ENCODE measurements at places on chromosomes 4 and X.

GRCh38 chr4:112284166-112284565 lies 1.5 kb downstream of the TIFA start:
- H3K36me3 ChIP-seq: peaks cover 23% of the 10 kb centered on the region
- DNase-seq: peak; percentile 15
- no peaks in the 10 kb centered on the region for H3K27me3 ChIP-seq
- peak overlapping the region; percentile 90 for H3K27ac ChIP-seq

- H3K4me1 ChIP-seq: no peaks in the 10 kb centered on the region
- no peaks in the 10 kb centered on the region for H3K36me3 ChIP-seq
Observed at GRCh38 chr4:8849266-8850073, 22.2 kb downstream of the HMX1 start.

GRCh38 chr4:79882806-79883205 lies 190.2 kb downstream of the ANTXR2 start:
- peaks cover 6% of the 10 kb centered on the region for H3K27me3 ChIP-seq
- no peak overlapping the region for H3K4me3 ChIP-seq
- H3K27ac ChIP-seq: no peak overlapping the region
- no peaks in the 10 kb centered on the region for H3K36me3 ChIP-seq

GRCh38 chr4:186628058-186628711 lies 72.8 kb upstream of the MTNR1A start:
- no peaks in the 10 kb centered on the region for H3K27me3 ChIP-seq
- H3K36me3 ChIP-seq: no peaks in the 10 kb centered on the region
- no peak overlapping the region for H3K27ac ChIP-seq
- peaks cover 5% of the 10 kb centered on the region for H3K4me1 ChIP-seq

GRCh38 chr4:8727546-8728510 lies 135.3 kb downstream of the CPZ start:
- peaks cover 29% of the 10 kb centered on the region for H3K27me3 ChIP-seq
- no peaks in the 10 kb centered on the region for H3K4me1 ChIP-seq
- no peak for DNase-seq
- no peak overlapping the region for H3K27ac ChIP-seq

DNA sequence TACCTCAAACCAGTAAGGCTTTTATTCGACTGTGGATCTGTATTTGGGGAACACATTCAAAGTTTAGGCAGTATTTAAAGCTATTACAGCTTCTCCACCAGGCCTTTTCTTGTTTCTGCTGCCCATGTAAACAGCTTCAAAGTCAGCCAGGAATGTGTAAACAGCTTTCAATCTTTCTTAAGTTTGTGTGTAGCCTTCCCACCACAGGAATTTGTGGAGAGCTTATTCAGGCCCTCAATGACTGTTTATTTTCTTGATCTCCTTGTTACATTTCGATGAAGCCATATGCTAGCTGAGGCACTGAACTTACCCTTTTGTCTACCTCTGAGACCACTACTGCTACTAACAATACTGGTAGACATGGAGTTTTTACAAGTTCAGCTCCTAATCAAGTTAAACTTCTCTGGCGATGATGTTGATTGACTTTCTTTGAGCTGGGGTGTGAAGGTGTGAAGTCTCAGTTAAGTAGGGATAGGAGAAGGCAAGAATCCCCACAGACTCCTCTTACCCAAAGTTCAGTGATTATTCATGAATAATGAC lies 72.6 kb downstream of the NWD2 start:
- H3K4me1 ChIP-seq: no peaks in the 10 kb centered on the region
- no peak for DNase-seq
- H3K36me3 ChIP-seq: no peaks in the 10 kb centered on the region
- H3K4me3 ChIP-seq: no peak overlapping the region
- H3K27ac ChIP-seq: no peak overlapping the region

DNA sequence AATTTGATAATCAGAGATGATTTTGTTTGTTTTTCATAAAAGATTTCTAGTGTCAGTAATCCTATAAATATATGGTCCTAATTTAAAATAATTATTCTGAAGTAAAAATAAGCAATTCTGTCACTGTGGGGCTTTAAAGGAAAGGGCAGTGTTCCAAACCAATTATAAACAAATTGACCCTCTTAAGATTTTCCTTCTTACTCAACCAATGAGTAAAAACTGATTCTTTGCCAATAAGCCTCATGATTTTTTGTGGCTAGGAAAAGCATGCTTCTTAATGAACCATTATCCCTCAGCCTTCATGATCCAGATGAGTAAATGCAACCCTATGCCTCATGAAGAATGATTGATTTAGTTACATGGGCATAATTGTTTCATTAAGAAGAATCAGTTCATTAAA lies 1010.4 kb downstream of the ADGRL3 start:
- H3K27ac ChIP-seq: no peak overlapping the region
- no peaks in the 10 kb centered on the region for H3K36me3 ChIP-seq
- H3K4me1 ChIP-seq: no peaks in the 10 kb centered on the region
- no peak overlapping the region for H3K4me3 ChIP-seq
- H3K27me3 ChIP-seq: no peaks in the 10 kb centered on the region

GRCh38 chr4:74486905-74487304 lies 42.0 kb downstream of the AREG start:
- no peak overlapping the region for H3K27ac ChIP-seq
- H3K4me1 ChIP-seq: no peaks in the 10 kb centered on the region
- peaks cover 21% of the 10 kb centered on the region for H3K27me3 ChIP-seq

DNA sequence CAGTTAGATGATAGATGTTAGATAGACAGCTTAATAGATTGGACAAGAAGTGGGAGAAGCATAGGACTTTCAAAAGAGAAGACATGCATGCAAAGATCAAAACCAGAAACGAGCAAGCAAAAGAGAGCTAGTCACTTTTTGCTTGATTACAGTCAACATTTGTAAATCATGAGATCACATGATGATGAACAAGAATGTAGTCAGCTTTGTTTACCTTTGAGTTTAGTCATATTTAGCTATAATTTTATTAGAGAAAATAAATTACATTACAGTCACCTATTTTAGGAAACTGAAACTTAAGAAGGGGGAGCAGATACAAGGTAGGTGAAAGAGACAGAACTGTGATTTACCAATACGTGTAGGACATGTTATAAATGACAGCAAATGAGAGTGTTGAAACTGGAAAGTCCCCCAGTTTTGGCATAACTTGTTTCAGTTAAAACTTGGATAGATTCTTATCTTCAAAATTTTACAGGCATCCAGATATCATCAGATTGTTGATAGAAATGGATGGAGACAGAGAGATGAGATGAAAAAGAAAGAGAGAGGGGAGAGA lies 1083.1 kb upstream of the PCDH10 start:
- H3K27ac ChIP-seq: no peak overlapping the region
- H3K4me1 ChIP-seq: no peaks in the 10 kb centered on the region
- no peaks in the 10 kb centered on the region for H3K27me3 ChIP-seq
- H3K4me3 ChIP-seq: no peak overlapping the region
- no peaks in the 10 kb centered on the region for H3K36me3 ChIP-seq
- DNase-seq: no peak

- H3K4me3 ChIP-seq: no peak overlapping the region
- peaks cover 6% of the 10 kb centered on the region for H3K36me3 ChIP-seq
- H3K27me3 ChIP-seq: no peaks in the 10 kb centered on the region
- no peaks in the 10 kb centered on the region for H3K4me1 ChIP-seq
- H3K27ac ChIP-seq: no peak overlapping the region
Observed at GRCh38 chr4:161496-162284, 37.4 kb downstream of the ZNF718 start.

DNA sequence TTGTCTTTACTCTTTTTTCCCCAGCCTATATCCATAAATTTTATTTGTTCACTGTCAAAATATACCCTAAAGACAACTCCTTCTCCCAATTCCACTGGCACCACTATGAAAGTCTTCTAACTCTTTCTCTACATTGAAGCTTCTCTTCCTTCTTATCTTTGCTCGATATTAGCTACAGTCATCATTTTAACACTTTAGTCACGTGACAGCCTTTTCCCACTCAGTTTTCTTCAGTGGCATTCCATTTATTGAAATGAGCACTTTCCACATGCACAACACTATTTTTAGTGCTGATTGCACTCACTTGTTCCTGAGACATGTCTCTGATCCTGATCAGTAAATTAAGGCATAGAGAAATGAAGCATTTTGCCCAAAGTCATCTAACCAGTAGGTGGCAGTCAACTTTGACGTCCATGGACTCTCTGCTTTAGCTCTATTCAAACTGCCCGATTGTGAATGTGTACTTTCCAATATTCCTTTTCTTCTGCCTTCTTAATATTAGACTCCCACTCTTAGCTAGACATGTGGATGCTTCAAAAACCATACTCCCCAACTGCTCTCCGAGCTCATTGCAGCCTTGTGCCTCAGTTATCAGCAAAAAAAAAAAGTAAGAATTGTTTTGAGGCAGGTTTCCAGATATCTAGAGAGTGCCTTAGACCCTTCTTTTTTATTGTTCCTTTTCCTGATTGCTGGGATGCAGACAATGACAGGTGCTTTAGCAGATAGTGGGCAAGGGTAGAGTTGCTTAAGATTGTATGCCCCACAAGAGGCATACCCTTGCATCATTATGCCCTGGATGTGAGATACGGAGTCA lies 394.4 kb upstream of the ADGRL3 start:
- H3K4me1 ChIP-seq: no peaks in the 10 kb centered on the region
- no peak overlapping the region for H3K27ac ChIP-seq
- no peaks in the 10 kb centered on the region for H3K27me3 ChIP-seq
- no peak overlapping the region for H3K4me3 ChIP-seq
- no peak for DNase-seq

- no peaks in the 10 kb centered on the region for H3K36me3 ChIP-seq
- no peaks in the 10 kb centered on the region for H3K27me3 ChIP-seq
- no peak overlapping the region for H3K27ac ChIP-seq
- peaks cover 4% of the 10 kb centered on the region for H3K4me1 ChIP-seq
- no peak for DNase-seq
Observed at GRCh38 chrX:107135965-107136307, 17.3 kb upstream of the RBM41 start.

DNA sequence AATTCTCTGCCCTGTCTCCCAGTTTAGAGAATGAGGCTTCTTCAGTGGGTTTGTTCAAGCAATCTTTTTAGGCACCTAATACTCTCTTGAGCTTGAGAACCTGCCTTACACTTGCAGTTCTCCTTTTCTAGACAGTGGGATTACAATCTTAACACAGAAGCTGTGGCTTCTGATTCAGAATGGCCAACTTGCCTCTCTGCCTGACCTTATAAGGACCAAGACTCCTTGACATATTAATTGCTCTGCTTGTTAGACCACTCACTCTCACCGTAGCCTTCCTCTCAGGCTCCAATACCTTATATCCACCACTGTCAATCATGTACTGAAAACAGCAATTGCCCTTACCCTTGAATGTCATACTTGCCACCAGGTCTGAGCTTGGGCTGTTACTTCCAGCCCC lies 338.7 kb upstream of the MAOA start:
- no peak overlapping the region for H3K4me3 ChIP-seq
- H3K4me1 ChIP-seq: no peaks in the 10 kb centered on the region
- no peaks in the 10 kb centered on the region for H3K27me3 ChIP-seq
- no peaks in the 10 kb centered on the region for H3K36me3 ChIP-seq
- no peak for DNase-seq

DNA sequence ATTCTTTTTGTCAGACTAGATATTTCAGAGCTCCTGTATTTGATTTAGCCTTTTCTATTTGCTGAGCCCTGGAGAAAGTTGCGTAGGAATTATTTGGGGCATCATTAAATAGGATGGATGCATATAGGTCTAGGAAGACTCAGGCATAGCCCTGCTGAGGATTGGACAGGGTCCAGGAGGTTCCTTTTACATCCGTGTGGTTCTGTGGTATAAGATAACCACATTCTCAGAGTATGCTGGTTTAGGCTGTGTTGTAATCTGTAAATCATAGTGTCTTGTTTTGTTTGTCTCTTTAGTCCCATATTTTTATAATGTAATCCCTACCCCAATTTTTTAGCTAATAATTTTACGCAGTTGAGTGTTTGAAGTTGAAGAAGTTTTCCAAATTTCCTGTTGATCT lies 513.7 kb downstream of the RPA4 start:
- H3K36me3 ChIP-seq: no peaks in the 10 kb centered on the region
- peaks cover 14% of the 10 kb centered on the region for H3K4me1 ChIP-seq
- no peak for DNase-seq
- no peak overlapping the region for H3K27ac ChIP-seq

GRCh38 chr4:99504804-99505502 lies 5.9 kb upstream of the C4orf17 start:
- H3K27me3 ChIP-seq: peaks cover 14% of the 10 kb centered on the region
- no peaks in the 10 kb centered on the region for H3K36me3 ChIP-seq
- no peaks in the 10 kb centered on the region for H3K4me1 ChIP-seq
- no peak for DNase-seq
- no peak overlapping the region for H3K4me3 ChIP-seq
- no peak overlapping the region for H3K27ac ChIP-seq

DNA sequence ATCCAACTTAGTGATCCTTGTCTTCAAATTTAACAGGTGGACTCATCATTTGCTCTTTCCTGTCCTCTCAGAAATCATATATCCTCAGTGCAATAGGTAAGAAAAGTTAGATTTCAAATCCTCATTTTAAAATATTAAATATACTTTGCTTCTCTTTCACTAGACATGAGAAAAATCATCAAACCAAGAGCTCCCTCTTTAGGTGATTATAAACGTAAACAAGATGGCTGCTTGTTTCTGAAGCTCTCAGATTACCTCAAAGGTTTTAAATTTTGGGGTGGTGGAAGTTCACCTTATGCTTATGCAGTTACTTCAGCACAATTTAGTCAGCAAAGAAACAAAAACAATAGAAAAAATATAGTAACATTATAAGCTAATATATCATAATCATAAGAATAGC lies 27.3 kb downstream of the CSN3 start:
- no peaks in the 10 kb centered on the region for H3K27me3 ChIP-seq
- no peaks in the 10 kb centered on the region for H3K4me1 ChIP-seq
- no peak overlapping the region for H3K27ac ChIP-seq
- DNase-seq: no peak
- no peaks in the 10 kb centered on the region for H3K36me3 ChIP-seq

- no peak for DNase-seq
- no peak overlapping the region for H3K4me3 ChIP-seq
Observed at GRCh38 chr4:141078871-141079270, 54.4 kb downstream of the RNF150 start.

DNA sequence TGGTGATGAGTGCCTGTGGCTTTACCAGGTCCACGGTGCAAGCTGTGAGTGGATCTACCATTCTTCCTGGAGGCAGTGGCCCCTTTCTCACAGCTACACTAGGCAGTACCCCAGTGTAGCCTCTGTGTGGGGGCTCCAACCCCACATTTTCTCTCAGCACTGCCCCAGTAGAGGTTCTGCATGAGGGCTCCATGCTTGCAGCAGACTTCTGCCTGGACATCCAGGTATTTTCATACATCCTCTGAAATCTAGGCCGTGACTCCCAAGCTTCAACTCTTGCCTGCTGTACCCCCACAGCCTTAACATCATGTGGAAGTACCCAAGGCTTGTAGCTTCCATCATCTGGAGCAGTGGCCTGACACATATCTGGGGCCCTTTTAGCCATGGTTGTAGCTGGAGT lies 90.1 kb downstream of the SH3BGRL start:
- H3K4me1 ChIP-seq: peaks cover 2% of the 10 kb centered on the region
- no peaks in the 10 kb centered on the region for H3K27me3 ChIP-seq
- no peak overlapping the region for H3K27ac ChIP-seq

DNA sequence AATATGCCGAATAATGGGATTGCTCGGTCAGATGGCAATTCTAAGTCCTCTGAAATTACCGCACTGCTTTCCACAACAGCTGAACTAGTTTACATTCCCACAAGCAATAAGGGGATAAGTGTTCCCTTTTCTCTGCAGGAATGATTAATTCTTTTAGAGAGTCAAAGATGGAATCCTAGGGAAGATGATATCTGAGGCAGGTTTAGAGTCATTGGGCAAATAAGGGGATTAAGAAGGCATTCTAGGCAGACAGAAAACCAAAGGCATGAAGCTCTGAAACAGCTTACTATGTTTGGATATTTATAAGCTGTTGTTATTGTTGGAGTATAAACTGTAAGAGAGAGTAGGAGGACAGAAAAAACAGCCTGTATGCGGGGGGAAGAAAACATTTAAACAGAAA lies 85.7 kb downstream of the TET2 start:
- H3K4me1 ChIP-seq: peaks cover 8% of the 10 kb centered on the region
- H3K36me3 ChIP-seq: peaks cover 26% of the 10 kb centered on the region
- no peak overlapping the region for H3K4me3 ChIP-seq
- no peaks in the 10 kb centered on the region for H3K27me3 ChIP-seq

Data from effector memory CD8-positive, alpha-beta T cell (primary cell).